ENCODE measurements at places on chromosomes 11 and 22. TPM values are rescaled to one million over a fixed set of nuclear protein-coding genes. Genes with fewer than 3 reads are reported as not detected.
A peak's percentile ranks its signal among the peaks of the same experiment; 100 is the strongest.

The MDK gene
- total RNA-seq = 5.4 TPM

DNA sequence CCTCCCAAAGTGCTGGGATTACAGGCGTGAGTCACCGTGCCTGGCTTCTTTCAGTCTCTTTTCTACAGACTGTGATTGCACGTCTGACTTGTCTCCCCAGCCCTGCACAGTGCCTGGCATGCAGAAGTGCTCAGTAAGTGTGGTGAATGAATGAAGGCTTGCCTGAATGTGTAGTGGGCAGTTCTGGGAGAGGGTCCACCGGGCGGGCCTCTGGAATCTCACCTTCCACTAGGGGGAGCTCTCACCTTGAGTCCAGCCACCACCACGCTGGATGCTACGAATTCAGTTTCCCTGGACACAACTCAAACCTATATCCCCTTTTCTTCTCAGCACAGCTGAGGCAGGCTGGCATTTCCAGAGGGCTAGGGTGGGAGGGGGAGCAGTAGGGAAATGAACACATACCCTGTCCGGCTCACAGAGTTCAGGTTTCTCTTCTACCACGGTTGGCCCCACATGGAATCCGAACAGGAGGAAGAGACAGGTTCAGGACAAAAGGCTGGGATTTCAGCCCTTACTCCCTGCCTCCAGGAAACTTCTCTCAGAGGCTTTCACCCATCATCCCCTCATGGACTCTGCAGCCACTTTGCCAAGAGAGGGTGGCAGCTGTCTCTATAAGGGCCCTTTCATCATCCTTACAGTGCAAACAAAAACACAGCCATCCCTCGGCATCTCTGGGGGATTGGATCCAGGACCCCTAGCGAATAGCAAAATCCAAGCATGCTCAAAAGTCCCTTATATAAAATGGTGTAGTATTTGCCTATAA is 86.8 kb downstream of the NECTIN1 start:
- DNase-seq = peak; percentile 55

DNA sequence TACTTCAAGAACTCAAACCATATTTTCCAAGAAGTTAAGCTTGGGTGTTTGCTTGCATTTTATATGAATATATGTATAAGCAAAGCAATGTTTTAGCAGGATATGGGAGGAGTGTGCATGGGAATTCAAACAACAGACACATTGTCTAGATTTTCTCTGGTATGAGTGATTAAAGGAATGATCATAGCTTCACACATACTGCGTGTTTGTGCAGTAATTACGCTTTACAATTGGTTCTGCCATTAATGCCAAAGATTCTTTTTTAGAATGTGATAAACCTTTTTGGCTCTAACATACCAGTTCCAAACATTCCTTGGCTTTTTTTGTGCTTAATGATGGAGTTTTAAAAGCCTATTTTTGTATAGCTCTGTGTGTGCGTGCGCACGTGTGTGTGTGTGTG is 54.0 kb downstream of the CCDC34 start:
- no peak for DNase-seq

GRCh38 chr22:31730344-31730711 is 19.6 kb downstream of the PRR14L start:
- DNase-seq = peak; percentile 13

- DNase-seq = no peak
Observed at GRCh38 chr11:96132437-96132836, 208.5 kb upstream of the MTMR2 start.

DNA sequence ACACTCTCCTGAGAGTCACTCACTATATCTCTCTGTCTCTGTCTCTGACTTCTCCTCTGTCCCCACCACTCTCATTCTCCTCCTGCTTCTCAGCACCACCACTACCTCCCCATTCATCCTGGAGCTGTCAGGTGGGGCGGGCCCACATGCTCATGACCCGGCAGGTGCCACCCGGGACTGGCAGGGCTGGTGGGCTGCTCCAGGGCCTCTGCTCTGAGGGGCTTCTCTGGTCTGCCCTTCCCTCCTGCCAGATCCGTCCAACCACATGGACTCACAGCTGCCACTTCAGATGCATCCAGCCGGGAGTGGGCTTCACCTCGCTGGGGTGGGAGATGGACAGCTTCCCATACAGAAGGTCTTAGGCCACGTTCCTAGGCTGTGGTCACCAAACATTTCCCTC is 4.8 kb upstream of the EMID1 start:
- DNase-seq = no peak
